ENCODE measurements at places on chromosomes 3 and 15.

DNA sequence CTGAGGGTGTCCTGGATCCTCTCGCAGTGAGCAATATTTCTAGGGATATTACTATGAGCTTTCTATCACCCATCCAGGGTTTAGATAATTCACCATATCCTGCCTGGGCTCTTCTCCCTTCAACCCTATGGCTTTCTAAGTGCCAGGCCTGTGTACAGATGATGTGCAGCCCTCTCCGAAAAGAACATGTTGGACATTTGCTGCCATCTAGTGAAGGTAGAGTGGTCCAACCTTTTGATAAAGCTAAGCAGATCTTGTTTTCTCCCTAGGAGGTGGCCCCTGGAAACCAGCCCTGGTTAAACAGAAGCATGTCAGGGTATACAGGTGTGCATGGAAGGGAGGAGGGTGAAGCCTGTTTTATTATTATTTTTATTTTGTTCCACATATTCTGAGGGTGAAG lies 27.9 kb upstream of the SCN10A start:
- peak; percentile 62 for DNase-seq

- DNase-seq: peak; percentile 63
These were observed 54.8 kb downstream of the MAGEF1 start for GRCh38 chr3:184656829-184657681.

DNA sequence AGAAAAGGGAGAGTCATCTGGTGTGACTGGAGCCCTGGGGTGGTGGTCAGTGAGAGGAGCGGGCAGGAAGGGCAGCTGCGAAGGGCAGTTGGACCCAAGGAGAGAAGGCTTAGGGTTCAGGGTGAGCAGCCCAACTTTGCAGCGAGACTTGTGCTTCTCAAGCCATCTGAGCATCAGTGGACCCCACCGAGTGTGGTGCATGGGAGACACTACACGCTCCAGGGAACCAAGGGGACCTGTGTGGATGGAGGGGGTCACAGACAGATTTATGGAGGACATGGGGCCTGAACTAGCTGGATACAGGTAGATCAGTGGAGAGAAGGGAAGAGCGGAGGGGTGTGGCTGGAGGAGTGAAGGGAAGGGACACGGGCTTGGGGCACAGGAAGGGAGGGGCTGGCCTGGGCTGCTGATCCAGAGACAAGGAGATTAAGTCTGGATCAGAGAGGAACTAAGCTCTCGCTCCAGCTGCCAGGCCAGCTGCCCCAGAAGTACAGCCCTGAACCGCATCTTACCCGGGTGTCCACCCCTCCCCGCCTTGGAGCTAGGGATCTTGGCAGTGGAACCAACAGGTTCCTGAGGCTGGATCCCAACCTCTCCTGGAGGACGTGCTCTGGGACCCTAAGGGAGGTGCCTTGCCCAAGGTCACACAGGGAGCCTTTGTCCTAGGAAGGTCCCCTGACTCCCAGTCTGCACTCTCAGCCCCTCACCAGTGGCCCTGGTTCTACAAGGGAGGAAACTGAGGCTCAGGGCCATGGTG lies 120.5 kb downstream of the CORO2B start:
- no peak for DNase-seq

- no peak for DNase-seq
These were observed 144.3 kb upstream of the ADAMTS9 start for GRCh38 chr3:64832098-64832497.

DNA sequence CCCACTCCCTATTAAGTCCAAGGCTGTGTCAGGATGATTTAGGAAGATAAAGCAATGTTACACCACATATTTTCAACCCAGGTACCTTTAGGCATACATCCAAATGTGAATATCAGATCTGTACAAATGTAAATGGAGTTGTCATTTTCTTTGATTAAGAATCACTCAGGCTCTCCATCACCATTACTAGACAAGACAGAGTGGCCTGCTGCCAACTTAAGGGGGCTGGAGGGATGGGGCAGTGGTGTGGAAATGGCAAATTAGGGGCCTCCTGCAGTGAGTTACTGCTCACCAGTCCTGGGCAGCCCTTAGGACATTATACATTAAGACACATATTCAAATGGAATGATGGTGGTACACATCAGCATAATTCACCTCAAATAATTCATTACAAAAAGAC lies 211.0 kb downstream of the TNIK start:
- no peak for DNase-seq

DNA sequence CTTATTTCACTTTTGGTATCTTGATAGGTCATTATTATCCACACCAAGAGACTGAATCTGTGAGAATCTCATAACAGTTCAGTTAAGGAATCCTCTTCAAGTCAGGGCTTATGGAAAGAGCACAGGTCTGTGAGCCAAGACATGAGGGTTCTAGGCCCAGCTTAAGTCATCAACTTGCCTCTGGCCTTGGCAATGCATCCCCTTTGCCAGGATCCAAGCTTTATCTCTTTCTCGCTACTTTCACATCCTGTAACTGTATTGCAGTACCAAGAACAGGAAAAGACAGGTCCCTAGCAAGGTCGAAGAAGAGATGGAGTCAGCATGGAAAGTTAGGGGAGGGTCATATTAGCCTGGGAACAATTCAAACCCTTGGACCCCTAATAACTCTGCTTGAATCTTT lies 13.5 kb upstream of the APOD start:
- DNase-seq: no peak

DNA sequence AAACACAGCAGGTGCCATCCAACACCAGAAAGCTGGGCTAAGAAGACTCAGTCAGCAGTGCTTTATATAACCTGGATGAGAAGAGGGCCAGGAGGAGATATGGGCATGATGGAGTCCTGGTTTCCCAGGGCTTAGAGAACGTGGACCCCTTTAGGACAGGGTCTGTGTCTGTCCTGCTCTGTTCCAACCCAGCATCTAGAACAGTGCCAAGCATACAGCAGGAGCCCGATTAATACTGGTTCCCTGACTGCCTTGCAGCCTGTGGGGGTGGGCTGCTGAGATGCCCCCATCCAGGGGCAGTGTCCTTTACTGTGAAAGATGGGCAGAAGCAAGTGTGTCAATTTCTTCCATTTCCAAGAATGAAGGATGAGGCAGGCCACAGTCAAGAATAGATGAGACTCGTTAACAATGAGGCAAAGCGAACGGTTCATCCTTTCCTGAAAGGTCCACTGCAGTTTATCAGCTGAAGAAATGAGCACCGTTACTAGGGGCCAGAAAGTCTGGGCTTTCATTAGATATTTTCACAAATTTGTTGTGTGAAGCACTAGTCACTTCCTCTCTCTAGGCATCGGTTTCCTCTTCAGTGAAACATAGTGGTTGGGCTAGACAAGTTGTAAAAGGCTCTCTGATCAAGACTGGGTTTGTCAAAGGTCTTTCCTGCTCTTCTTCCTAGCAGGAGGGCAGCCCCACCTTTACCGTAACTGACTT lies 72.0 kb upstream of the HERC1 start:
- DNase-seq: no peak

GRCh38 chr3:37626736-37627565 lies 234.7 kb upstream of the CTDSPL start:
- DNase-seq: no peak

DNA sequence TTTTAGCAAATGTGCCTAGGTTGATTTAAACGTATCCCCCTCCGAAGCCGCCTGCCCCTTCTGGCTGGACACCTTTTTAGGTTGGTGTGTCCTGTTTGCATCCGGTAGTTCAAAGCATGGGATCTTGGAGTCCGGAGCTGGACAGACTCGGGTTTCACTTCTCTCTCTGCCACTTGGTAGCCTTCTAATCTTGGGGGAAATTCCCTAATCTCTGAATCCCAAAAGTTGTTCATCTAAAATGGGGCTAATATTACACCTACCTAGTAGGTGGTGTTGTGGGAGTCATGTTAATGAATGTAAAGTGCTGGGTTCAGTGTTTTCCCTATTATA lies 760 bp downstream of the FANCI start:
- no peak for DNase-seq

DNA sequence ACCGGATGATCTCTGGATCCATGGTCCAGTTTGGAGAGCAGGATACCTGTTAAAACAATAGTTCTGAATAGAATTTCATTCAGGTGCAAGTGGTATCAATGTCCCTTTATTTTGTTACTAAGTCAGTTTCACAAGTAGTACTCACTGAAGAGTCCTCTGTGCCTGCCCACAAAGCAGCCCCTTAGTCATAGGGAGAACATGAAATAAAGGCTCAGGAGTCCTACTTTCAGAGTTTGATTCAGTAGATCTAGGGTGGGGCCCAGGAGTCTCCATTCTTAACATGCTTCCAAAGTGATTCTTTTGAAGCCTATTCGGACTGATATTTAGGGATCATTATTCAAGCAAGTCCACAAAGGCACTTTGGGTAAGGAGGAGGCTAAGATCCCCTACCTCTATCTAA lies 79.8 kb upstream of the ACKR4 start:
- DNase-seq: no peak

DNA sequence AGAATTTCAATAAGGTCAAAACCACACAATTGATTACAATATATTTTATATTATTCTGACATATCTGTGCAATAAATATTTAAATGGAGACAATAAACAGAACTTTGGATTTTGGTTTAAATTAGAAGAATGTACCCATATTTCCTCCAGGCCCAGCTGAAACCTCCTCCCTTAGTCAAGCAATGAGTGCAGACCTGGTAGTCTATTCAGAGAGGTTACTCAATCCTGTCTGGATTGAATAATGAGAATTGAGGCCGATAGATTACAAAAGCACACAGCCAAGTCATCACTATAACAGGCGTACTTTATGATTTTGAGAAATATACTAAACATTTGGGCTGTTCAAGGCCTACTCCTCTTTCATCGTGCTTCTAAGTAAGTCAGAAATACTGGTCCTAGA lies 114.5 kb upstream of the STRIT1 start:
- no peak for DNase-seq

DNA sequence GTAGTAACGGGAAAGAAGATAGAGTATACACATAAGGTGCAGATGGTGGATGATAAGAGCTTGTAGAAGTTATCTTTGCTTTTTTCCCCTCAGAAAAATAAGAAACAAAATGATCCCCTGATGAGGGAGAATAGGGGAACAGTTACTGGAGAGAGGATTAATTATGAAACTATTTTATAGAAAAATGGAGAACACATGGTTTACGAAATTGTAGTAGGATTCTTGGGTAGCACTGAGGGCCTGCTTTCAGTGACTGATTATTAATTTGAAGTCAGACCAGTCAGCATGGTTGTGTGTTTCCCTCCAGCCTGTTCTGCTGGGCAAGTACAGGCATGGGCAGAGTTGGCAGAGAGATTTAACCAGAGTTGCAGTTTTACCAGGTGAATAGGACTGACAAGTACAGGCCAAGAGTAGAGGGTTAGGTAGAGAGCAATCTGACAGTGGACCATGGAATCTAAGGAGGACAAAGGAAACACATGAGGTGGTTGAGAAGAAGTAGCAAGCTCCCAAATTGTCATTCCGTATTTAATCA lies 5.9 kb downstream of the SLC49A4 start:
- DNase-seq: no peak

- no peak for DNase-seq
These were observed 375.4 kb upstream of the PROK2 start for GRCh38 chr3:72160351-72160750.

DNA sequence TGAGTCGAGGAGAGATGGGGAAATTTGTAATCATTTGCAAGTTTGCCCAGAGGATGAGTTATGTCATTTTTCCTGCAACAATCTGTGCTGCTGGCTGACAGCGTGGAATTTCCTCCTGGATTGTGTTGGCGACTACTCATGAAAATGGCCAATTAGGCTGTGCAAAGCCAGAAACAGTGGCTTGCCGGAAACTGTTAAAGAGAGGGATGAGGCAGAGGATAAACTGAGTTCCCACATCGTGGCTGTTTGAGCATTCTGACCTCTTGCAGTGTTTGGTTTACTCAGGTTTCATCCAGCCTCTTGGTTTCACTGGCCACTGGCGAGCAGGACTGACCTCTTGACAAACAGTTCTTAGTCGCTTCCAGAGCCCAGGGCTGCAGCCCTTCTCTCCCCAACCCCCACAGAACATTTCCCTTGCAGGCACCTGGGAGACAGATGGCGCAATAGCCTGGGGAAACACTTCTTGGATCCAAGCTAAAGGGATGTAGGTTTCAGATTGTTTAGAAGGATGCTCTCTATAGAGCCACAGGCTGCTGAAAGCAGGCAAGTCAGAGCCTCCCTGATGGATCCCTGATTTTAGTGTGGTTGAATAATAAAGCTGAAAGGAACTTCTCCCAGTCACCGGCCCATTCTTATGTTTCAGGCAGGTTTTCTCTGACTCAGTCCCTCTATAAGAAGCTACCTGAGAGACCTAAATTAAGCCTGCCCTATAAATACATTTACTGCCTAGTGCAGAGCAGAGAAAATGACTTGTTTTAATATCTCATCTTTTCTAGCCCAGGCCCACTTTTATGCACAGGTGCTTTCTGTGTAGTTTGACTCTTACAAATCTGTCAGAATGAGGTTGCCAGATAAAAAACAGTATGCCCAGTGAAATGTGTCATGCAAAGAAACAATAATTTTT lies 92.8 kb upstream of the UBE2E1 start:
- peak; percentile 71 for DNase-seq

GRCh38 chr3:13123013-13123654 lies 49.9 kb upstream of the IQSEC1 start:
- DNase-seq: no peak

GRCh38 chr15:75570126-75570845 lies 8.8 kb downstream of the PTPN9 start:
- DNase-seq: no peak

DNA sequence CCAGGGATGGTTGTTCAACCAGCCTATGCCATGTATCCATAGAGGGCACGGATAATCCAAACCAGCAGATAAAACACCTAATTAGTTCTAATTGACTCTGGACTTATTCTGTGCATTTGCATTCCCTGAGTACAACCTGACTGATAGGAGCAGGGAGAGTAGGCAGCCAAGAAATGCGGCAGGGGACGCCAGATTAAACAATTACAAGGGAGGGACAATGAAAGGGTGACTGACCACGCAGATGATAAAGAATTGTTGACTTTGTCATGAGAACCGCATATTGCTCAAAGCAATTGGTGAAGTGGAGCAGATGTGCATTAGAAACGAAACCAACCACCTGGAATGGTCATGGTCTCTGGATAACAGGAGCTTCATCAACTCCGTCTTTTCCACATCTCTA lies 369.1 kb upstream of the FRG2C start:
- DNase-seq: peak; percentile 16

DNA sequence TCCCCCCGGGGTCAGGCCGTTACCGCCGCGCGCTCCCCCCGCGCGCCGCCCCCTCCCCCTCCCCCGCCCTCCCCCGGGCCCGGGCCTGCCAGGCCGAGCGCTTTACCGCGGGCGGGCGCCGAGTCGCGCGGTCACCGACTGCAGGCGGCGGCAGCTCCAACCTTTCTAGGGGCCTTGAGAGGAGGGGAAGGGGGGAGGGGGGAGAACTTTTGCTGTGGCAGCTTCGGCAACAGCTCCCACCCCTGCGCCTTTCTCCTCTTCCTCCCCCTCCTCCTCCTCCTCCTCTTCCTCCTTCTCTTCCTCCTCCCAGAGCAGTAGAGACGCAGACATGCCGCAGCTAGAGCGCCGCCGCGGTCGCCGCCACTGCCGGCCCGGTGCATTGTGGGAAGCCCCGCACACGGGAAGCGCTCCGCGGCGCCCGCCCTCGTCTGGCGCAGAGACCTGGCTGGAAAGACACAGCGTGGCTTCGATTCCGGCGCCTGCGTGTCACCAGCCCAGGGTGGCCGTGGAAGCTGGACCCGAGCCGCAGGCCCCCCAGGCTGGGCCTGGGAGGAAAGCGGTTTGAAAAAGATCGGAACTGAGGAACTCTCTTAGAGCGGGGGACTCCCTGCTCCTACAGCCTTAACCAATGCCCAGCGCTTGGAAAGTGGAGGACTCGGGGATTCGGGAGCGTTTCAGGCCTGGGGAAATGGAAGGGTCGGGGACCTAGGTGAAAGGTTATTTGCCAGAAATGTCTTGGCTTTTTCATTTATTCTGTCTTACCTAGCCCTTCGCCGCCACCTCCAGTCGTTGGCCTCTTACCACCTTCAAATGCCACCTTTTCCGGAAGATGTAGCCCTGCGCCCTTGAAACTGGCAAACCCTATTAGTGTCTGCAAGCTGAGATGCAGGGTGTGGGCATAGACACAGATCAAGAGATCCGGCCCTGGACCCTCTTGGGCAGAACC lies at the start of gene ZNF148:
Gene ZNF148, minus strand, starts transcription at position 330 of the 946 bp plus-strand sequence. CDS start 61,685 bp downstream, outside the sequence.
- peak; percentile 96 for DNase-seq
